ENCODE measurements at places on chromosomes 13 and 19.

- no peak for DNase-seq
Measured at GRCh38 chr13:48491423-48492095, 41.3 kb downstream of the RCBTB2 start.

DNA sequence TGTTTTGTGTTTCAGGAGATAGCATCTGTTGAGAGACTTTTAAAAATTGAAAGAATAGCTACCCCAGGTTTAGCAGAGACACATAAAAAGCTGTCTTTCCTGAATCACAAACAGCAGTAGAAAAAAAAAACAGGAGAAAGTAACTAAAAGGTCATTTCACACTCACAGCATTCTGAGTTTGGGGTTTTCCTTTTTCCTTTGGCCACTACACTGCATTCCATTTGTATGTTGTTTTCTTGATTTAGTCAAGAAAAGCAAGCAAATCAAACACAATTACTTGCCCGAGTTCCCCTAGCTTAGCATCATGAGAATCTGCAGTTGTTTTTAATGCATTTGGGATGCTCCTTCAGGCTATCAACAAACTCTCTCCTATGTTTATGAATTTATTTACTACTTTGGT lies 161.0 kb downstream of the KCTD12 start:
- no peak for DNase-seq

DNA sequence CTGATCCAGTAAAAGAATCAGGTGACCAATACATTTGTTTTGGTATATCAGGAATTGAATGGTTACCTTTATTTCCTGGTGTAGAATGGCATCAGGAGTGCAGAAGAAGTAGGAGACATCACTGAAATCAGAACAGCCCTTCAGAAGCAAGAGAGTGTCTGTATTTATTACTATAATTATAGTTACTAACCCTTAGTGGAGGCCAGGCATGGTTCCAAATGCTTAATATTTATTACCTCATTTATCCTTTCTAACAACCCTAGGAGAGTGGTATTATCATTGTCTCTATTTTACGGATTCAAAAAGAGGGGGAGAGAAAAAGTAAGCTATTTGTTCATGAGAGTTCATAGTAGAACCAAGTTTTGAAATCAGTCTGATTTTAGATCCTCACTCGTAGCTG lies 1292.9 kb downstream of the PCDH9 start:
- DNase-seq: no peak

- no peak for DNase-seq
Measured at GRCh38 chr19:14402332-14403144, 16.6 kb downstream of the DDX39A start.

GRCh38 chr13:92823059-92823458 lies 403.5 kb upstream of the GPC6 start:
- DNase-seq: no peak
